Hematopoietic multipotent progenitor cell (in vitro differentiated cells): ENCODE measurements at places on chromosomes 2 and 18.
A peak's percentile ranks its signal among the peaks of the same experiment; 100 is the strongest.

DNA sequence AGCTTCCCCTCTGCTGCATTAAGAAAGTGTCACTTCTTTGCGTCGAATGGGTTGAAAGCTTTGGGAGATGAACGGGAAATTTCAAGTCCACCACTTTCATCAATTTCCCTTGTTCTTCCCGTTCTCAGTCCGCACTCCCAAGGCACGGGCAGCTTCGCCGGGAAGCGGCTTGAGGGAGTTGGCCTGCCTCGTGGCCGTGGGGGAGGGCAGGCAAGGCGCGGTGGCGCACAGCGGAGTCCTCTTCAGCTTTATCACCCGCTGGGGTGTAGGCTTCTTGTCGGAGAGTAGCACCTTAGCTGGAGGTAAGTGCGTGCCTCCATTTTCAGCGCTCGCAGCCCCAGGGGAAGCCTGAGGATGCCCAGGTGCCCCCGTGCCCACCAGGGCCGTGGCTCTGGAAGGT lies 19.9 kb downstream of the KCTD18 start:
- DNase-seq, result no peak

DNA sequence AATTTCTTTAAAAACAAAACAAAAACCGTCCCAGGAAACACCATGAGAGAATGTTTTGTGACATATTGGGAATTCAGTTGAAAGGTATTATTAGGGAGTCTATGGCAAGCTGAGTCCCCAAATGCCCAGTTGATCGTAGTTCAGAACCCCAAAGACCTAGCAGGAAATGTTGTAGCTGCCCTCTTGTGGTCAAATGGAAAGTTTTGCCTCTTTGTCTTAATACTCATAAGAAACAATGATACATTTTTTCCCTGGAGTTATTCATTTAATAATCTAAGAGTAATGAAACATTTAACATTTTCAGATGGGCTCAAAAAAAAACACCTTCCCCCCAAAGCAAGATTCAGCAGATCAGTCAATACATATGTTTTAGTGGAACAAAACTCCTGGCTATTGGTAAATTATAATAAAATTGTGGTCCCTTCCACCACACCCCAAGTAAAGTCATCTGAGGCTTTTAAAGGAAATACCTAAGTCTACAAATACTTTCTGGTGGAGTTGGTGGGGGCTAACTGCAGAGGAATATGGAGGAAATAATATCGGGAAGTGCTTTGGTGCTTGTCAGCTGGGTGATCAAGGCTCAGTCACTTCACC lies 37.8 kb upstream of the EFEMP1 start:
- DNase-seq, result no peak

DNA sequence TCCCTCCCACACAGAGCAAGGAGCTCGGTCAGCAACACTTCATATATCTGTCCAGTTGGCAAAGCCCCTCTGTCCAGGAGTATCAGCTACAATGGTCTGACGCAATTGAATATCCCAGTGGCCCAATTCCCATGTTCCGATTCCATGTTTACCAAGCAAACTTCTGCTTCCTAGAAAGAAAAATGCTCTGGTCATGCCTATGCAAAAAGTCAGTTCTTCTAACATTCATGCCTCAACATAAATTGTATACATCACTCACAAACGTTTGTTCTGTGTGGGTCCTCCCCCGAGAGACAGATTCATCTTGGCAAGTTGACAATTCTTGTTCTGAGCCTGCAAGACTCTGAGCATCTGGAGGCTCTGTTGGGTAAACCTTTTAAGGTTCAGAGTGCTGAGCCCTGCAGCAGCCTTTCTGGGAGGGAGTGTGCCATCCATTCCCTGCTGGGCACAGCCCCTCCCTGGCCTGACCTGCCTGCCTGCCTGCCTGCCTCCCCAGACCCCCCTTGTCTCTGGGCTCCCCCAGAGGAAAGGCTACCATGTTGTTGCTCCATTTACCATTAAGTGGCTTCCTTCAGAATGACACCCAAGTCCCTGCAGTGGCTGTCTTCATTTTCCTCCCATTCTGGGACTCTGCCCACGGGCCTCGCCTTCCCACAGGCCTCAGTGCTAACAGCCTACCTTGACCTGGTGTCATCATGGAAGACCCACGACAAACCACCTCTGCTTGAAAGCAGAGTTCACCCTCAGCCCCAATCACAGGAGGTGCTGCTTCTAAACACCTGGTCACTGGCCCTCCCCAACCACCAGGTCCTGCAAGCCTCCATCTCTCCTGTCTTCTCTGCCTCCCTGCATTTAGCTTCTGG lies 37.6 kb upstream of the TAF1B start:
- DNase-seq, result no peak

GRCh38 chr2:83970217-83970929 lies 488.7 kb downstream of the SUCLG1 start:
- DNase-seq, result no peak

- DNase-seq, result no peak
Observed at GRCh38 chr18:77133051-77133834, 660 bp upstream of the MBP start.

DNA sequence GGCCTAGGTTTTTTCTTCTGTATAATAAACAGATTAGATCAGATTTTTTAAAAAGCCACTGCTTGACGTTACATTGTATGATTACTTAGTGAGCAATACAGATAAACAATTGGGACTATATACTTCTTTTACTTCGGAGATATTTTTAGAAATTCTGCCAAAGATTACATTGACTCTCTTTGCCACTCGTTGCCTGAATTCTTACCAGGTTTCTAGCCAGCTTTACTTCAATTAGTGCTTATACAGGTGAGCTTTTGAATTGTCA lies 156.6 kb downstream of the HAUS1 start:
- no peak for DNase-seq

- no peak for DNase-seq
Observed at GRCh38 chr18:32542221-32542798, 71.6 kb upstream of the GAREM1 start.

DNA sequence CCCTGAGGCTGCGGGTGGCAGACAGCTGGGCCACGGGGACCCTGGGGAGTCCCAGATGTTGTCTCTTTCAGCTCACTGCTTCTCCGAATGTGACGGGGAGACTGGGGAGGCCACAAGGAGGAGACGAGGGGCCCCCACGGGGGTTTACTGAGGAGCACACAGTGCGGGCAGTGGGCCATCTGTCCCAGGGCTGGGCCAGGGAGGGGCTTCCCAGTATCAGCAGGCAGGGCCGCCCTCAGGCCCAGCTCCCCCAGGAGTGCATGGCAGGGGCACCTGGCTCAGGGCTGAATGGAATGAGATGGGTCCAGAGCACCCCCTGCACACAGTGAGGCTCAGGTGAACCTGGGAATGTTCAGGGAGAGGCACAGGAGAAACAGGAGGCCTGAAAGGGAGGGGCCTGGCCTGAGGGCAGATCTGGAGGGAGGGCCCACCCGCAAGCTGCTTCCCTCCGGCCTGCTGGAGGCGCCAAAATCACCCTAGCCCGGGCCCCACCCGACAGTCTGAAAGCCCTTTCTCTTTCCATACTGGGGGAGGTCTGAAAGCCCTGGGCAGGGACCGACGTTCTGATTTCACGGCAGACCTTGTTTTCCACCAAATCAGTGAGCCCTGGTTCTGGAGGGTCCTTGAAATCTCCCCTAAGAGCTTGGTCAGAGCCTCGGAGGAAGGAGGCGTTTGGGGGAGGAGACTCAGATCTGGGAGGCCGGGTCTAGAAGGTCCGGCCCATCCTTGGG lies 35.5 kb upstream of the PTMA start:
- DNase-seq, result peak; percentile 50
